ENCODE measurements at places on chromosomes 1 and 21.

DNA sequence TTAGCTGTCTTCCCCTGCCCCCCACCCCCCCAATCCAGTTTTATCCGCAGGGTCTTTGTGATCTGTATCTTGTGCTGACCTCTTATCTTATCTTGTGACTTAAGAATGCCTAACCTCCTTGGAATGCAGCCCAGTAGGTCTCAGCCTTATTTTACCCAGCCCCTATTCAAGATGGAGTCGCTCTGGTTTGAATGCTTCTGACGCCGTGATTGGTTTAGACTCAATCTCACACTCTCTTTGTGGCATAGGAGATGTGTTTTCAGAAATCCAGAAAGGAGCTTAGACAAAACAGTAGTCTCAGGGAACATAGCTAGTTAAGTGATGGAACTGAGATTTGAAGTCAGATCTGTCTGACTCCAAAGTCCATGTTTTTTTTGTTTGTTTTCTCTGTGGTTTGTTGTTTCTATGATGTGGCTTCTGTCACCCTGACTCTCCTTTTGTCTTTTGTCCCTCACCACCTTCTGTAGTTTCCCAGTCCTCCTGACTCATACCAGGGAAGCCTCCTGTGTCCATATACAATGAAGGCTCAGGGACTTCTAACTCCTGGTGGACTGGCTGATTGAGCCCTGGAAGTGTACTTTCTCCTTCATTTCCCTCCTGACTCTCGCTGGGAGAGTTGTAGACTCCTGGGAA lies 18.1 kb upstream of the USP24 start:
- no peak for DNase-seq

DNA sequence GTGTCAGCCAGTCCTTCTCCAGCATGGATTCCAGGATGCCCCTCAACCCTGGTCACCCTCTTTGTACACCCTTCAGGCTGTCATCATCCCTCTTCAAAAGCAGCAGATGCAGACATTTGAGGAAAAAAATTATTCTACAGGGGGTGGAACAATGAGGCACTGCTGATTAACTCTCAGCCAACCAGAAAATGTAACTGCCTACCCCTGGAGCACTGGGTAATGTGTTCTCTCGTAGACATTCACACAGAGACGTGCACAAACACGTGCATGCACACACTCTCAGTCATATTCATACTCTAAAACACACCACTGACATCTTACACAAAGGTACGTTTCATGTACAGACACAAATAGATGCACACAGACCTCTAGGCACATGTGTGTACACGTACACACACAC lies 175.4 kb downstream of the TRABD2B start:
- DNase-seq = no peak

DNA sequence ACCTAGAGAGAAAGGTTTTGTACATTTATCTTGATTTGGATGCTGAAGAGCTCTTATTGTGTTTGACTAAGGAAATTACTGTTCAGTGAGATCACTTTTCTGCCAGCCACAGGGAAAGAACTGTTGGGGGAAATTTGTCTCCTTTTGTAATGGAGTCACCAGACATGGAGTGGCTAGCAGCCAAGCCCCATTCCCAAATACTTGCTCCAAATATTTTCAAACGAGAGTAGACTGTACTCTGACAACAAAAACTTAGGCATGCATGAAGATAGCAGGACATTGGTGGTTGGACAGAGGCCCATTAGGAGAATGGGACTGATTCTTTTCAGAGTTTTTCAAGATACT lies 21.1 kb downstream of the IPO9 start:
- DNase-seq = no peak

- DNase-seq = peak; percentile 22
These were observed 1.1 kb upstream of the GNG12 start for GRCh38 chr1:67834246-67834877.

GRCh38 chr1:5390504-5390903 lies 601.7 kb downstream of the NPHP4 start:
- DNase-seq = peak; percentile 24

DNA sequence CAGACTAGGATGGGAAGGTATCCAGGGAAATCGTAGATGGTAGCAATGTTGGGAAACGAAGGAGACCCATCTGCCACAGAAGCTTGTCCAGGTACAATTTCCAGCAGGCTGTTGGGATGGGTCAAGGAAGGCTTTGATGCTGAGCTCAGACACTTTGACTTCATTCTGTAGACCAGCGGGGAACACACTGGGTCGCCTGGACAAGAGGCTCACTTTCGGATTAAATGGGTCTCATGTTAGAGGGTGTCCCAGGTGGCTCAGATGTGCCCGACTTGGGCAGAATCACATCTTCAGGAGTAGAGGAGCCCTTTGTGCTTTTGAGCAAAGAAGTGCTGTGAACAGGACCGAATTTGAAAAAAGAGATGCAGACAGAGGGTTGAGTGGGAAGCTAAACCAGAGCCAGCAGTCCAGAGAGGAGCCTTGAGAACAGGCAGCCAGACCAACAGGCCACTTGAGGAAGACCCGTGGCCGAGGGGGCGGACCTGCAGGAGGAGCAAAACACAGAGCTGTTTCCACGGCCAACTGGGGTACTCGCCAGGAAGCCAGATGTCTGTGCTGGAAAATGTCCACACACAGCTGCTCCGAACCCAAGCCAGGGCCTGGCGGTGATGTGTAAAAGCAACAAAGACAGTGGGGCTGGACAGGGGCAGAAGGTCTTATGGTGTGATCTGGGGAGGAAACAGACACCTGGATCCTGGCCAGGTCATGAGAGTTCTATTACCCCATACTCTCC lies 146.9 kb downstream of the AJAP1 start:
- DNase-seq = no peak

DNA sequence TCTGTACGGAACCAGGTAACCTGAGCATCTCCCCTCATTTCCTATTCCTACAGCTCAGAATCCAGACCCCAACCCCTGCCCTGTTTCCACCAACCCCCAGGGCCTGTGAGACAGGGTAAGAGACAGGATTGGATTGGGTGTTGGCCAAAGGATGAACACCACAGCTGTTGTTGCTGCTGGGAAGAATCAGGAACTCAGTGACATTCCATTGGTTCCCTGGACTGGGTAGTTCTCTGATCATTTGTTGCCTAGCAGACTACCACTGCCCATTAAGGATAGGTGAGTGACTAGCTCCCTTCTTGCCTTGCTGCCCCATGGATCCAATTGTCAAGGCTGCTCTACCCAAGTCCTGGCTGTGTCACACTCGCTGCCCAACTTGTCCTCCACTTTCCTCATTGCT lies 10.0 kb downstream of the NCSTN start:
- DNase-seq = no peak

DNA sequence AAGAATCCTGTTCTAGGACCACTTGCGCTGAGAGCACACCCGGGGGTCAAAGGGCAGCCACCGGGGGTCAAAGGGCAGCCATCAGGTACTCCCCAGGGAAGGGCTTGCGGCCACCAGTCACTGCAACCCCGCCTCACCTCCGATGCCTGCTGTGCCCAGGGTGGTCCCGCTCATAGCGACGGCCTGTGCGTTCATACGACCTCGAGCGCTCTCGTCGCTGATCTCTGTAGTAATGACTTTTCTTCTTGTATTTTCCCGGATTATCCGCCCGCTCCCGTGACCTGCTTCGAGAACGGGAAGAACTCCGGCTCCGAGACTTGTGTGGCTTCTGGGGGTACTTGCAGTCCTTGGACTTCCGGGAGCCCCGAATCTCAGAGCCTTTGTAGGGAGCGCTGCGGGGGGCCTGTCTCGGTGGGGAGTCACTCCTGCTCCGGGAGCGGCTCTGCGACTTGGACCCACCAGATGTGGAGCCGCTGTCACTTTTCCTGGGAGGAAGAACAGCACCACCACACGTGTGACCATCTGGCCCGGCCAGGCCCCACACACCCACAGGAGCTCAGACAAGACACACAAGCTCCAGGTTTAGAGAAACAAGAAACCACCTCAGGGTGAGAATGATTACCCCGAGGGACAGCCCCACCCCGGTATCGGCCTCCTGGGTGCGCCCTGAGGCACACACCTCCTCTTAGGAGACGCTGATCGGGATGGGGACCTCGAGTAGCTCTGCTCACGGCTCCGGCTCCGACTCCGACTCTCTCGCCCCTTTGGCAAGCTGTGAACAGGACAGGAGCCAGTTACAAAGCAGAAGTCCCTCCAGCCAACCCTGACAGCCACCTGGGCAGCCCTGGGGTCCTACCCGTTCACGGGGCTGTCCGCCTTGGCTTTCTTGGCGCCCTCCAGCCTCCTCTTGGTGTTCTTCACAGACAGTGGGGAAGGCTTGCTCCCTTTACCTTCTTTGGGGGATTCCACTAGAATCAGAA lies 11.7 kb downstream of the CCNL2 start:
- no peak for DNase-seq

DNA sequence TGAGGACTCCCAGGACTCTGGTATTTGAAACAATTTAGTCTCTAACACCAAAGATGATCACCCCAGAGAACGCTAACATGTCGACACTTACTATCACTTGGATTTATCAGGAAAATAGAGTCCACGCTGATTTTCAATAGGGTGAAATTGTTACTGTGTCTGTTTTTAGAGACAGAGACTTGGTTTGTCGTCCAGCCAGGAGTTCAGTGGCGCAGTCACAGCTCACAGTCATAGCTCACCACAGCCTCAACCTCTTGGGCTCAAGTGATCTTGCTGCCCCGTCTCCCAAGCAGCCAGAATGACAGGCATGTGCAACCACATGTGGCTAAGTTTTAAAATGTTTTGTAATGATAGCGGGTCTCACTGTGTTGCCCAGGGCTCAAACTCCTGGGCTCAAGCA lies 5.3 kb downstream of the SSU72 start:
- no peak for DNase-seq

DNA sequence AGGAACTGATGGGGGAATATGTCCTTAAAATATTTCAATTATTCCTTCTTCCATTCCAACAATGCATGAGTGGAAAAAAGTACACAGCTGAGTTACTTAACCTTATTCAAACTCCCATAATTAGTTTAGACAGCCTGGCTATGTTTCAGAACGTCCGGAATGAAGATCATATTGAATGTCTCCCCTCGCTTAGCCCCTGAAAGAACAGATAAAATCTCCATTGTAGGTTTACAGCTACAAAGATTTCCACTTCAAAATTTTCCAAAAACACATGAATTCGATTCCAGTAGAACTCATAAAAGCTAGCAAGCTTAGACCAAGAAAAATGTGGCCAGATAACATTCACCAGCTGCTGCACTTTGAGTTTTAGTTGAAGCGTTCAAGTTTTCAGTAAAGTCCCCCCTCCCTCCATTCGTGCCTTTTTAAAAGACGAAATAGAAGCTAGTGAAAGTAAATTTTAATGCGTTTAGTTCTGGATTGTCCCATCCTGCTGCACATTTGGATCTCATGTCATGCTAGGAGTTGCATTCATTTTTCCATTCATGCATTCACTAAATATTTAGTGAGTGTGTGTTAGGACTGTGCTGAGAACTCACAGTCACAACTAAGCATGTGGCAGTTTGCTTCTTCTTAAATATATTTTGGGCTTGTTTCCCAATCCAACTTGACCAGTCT lies 29.4 kb upstream of the SSX2IP start:
- DNase-seq = no peak

DNA sequence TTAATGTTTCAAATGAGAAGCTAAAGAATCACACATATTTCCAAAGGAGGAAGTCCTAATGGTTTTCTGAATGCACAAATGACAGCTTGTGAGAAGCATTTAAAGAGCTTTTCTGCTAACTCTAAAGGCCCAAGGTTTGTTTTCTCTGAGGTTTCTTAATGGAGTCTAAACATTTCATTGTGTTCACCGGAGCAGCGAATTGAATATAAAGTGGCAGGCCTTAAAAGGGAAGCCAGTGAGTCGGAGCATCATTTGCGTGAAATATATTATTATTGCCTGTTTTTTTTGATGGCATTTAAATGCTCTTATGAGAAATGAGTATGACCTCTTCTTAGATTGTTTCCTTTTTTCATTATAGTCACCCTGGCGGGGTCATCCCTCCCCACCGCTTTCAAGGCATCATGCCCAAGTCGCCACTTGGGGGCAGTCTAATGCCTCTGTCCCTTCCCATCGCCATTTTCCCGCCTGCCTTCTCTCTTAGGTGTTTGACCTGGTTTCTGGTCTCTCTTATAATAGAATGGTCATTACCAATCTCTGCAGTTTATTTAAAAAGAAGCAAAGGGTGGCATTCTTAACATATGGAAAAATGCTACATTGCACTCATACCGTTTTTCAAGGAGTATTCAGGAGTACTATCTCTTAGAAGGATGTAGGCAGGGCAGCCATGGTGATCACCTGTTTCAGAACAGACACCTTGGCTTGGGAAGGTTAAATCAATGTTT lies 25.3 kb upstream of the OVAAL start:
- peak; percentile 82 for DNase-seq

- no peak for DNase-seq
These were observed 33.0 kb downstream of the ACOT11 start for GRCh38 chr1:54580856-54581550.

- DNase-seq = no peak
These were observed 43.3 kb upstream of the RGS18 start for GRCh38 chr1:192115000-192115399.

DNA sequence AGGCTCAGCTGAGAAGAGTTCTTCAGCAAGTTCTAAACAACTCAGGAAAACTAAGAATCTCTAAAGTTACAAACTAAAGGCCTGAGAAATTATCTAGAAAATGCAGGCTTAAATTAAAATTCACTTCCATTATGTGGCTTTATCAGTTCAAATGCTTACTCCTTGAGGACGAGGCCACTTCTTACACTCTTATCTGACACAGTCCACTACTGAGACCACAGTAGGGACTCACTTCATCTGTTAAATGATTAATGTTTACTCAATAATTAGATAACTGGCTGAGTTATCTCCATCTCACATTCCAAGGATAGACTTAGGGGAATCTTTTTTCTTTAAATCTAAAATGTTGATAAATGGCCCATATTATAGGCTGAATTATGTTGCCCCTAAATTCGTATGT lies 1.6 kb downstream of the C1orf141 start:
- no peak for DNase-seq

GRCh38 chr1:236848274-236848923 lies 53.3 kb downstream of the MTR start:
- no peak for DNase-seq

GRCh38 chr21:41823166-41823565 lies 56.0 kb downstream of the PRDM15 start:
- no peak for DNase-seq

DNA sequence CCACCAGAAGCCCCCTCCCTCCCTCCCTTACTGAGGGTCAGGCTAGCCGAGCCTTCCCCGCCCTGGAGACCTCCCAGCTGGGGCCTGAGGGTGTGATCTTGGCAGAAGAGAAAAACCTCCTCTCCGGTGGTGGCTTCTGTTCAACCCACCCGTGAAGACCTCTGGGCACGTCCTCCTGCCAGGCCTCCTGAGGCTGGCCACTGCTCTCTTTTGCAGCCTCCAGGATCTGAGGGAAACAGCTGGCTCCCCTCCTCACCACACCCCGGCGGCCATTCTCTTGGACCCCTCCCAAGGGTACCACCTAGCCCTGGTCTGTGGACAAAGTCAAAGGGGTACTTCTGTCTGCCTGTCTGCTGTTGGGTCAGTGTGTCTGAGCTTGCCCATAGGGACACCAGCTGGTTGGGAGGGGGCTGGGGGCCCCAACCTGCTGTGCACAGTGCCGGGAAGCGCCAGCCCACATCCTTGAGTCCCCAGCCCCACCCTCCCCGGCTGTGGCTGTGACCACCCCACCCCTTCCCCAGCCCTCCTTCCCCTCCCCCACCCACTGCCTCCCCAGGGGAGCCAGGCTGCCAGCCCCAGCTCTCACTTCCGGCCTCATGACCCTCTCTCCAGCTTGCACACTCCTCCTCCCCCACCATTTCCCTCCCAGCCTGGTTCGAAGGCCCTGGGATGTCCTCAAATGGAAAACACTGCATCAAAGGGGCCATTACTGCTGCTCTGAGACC lies 48.1 kb downstream of the AHDC1 start:
- no peak for DNase-seq

- DNase-seq = no peak
These were observed 153.2 kb downstream of the PIK3R3 start for GRCh38 chr1:45979074-45979777.
